HL-60 (cell line): ENCODE measurements at places on chromosomes 7 and 10.

DNA sequence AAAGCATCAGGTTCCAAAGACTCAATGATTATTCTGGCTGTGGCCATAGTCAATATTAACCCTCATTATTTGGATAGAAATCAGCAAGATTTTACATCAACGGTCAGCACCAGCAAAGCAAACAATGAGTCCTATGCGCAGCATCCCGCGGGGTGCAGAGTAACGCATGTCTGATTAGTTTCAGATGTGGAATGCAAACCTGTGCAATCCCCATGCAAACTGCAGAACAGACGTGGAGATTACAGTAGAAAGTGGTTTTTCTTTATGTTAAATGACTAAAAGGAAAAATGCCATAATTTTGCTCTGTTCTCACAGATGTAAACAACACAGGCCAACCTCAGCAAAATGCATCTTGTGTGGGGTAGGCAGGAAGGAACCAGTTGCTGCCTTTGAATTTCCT lies 258.1 kb upstream of the GRB10 start:
- DNase-seq: no peak

DNA sequence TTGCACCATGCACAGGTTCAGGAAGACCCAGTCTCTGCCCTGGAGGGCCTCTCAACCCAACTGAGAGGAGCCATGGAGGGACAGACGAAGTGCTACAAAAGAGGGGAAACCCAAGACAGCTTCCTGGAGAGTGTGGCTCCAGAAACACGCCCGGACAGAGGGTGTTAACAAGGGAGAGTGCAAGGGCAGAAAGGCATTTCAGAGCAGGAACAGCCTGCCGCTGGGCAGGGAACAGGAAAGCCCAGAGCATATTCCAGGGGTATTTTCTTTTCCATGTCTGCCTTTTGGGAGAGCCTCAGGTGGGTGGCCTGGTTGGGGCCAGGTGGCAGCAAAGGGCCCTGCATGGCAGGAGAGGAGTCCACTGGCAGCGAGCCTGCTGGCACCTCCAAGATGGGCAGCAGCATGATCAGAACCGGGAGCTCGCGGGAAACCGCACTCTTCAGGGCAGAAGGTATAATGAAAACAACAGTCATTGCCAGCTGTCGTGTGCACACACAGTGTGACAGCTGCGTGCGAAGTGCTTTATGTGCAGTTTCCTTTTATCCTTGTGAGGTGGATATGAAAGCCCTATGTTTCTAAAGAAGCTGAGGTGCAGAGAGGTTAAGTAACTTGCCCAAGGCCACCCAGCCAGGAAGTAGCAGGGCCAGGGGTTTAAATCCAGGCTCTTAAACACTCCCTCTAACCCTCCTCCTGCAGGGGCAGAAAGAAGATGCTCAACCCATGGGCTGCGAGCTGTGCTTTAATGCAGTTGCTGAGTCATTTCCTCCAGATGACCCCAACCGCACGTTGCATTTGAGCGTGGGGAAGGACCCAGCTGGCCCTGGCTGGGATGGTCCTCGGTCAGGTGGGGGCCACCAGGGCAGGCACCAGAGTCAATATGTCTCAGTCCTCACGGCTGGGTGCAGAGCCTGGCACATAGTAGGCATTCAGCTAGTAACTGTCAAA lies 128.6 kb downstream of the OAT start:
- DNase-seq: peak; percentile 49

- no peak for DNase-seq
These were observed 162.9 kb downstream of the ZNF33B start for GRCh38 chr10:42475168-42476098.

DNA sequence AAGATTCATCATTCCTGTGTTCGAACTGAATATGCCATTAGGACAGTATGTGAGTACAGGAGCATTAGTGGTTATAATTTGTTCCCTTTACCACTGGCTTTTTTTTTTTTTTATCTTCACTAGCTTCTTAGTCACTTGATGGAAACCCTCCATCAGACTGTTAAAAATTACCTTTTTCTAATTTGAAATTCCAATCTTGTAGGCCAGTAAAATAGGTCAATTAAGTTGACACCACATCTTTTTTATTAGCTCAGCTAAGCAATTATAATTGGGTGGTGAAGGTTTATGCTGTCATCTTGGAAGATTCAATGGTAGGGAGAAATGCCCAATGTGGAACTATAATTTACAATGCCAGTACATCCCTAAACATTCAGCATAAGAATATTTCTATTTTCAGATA lies 6.1 kb downstream of the NRCAM start:
- DNase-seq: no peak

- no peak for DNase-seq
These were observed 254.5 kb downstream of the SORCS3 start for GRCh38 chr10:104895541-104895940.

- no peak for DNase-seq
These were observed 106.6 kb upstream of the SHH start for GRCh38 chr7:155918720-155919390.

- DNase-seq: peak; percentile 28
These were observed 180.5 kb downstream of the ZNF365 start for GRCh38 chr10:62554632-62555199.

DNA sequence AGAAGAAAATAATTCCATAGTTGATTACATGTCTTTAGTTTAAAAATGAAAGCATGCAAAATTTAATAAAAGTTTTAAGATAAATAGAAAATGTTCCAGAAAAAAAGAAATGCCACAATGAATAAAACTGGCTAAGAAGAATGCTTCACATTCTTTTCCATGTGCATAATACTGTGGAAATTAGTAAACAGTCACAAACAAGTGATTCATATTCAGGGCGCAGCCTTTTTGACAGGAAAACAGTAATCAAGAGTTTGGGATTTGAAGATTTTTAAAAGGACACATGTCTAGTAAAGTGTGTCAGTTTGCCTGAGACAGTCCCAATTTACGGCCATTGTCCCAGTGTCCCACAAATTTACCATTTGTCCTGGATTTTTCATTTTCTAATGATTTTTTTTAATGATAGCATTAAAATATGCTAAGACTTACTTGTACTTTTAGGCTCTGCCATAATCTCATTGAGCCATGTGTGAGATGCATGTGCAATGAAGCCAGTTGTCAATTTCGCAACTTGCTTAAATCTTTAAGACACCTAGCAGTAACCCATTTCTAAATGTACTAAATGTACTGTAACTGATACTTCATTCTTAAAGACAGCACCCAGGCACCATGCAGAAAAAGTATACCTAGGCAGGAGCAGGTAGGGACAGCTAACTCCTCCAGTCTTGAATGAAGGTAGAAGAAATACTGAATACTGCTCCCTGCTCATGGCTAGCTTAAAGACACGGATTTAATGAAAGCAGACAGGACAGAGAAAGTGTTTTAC lies 46.9 kb downstream of the ZNF438 start:
- DNase-seq: peak; percentile 45

DNA sequence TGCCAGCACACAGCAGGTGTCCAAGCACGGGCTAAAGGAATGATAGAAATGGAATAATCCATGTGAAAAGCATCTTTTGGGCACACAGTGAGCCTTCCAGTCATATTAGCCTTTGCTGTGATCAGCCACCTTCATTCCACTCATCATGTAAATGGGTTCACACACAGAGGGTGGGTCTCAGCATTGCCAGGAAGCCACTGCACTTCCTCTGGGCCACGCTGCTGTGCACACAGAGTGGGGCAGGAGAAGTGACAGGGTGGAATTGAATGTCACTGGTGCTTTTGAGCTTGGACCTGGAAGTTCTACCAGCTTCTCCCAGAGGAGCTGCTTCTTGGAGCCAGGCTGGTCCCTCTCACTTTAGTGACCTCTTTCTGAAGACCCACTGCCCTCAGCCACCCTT lies 203.5 kb downstream of the USP6NL start:
- DNase-seq: no peak

GRCh38 chr10:90561666-90562065 lies 296.2 kb downstream of the HTR7 start:
- DNase-seq: no peak

GRCh38 chr10:76769582-76769981 lies 868.0 kb downstream of the KCNMA1 start:
- no peak for DNase-seq

DNA sequence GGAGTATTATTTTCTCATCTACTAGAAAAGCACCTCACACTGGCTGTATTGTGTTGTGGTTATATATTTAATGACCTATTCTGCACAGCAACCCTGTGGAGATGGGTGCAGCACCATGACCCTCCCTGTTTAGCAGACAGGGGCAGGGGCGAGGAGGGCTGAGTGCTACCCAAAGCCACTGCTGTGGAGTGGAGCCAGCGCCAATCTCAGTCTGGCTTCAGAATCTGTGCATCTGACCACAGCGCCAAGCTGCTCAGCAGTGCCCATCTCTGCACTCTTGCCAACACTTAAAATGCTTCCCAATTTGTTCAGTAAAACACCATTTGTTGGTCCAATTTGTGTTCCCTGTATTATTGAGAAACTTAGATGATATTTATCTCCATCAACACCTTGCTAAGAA lies 239.1 kb downstream of the ZMYND11 start:
- DNase-seq: no peak

DNA sequence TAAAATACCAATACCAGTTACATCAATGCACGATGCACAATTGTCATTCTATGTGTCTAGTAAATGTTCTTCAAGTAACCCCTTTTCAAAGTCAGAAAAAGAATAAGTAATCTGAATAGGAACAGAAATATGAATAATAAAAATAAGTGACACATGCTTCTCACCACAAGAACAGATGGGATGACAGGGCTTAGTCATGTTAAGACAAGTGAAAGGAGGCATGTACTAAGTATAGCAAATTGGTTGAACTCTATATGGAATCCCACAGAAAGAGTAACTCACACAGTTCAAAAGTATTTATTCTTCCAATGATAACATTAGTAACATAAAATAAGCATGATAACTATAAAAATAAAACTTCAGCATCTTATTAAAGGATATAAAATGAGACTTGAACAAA lies 100.9 kb upstream of the TAS2R16 start:
- DNase-seq: no peak

GRCh38 chr7:91520645-91521044 lies 256.4 kb downstream of the FZD1 start:
- DNase-seq: no peak

- no peak for DNase-seq
These were observed 41.6 kb downstream of the SLC16A9 start for GRCh38 chr10:59668096-59668495.

DNA sequence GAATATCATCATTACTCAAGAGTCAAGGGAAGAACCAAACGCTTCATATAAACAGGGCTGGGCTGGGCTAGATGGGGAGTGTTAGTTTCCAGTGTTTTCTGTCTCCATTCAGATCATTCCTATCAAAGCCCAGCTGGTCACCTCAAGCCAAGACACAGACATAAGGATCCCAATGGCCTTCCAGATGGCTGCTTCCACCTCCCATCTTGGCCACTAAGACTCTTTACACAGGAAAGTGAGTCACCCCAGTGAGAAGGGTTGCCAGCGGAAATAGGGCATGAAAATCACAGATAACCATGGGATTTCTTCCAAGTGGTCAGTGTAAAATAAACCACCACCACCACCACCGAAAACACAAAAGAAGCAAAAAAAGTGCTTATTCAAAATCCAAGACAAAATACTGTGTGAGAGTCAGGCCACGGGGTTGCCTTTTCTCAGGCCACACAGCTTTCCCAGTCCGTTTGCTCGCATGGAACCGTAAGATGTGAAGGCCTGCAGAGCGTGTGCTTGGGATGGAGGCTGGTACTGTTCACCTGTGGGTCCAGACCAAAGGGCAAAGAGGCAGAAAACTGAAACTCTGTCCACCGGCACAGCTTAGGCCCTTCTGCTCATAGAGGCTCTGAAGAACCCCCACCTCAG lies 5.6 kb downstream of the PRSS2 start:
- DNase-seq: no peak

- DNase-seq: no peak
These were observed 215.9 kb downstream of the MDFIC start for GRCh38 chr7:115137816-115138215.

DNA sequence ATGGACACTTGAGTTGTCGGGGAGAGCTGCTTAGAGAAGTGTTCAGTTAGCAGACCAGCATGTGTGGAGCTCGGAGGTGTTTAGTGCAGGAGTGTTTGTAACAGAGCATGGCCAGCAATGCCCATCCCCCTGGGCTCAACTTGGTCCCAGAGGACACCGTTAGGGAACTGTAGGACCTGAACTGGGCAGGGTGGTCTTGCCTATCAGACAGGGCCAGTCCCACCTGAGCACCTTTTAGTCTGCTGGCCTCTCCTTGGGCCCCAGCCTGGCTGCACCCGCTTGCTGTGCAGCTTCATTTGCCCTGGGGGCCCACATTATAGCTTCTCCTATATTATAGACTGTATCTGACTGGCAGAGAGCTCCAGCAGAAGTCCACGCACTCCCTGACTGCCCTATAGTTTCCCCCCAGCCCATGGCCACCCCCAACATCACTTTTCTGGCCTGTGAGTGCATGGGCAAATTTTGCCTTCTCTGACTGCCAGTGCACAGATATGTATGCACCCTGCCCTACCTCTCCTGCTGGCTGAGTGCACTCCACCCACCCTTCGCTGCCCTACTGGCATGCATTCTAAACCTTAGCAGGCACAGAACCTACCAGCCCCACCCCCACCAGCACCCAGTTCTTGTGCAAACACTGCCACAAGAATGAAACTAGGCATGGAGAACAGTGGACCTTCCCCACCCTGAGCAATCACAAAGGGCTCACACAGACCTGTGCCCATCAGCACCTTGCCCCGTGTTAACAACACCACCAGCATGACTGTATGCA lies 1030.6 kb upstream of the GHITM start:
- no peak for DNase-seq

DNA sequence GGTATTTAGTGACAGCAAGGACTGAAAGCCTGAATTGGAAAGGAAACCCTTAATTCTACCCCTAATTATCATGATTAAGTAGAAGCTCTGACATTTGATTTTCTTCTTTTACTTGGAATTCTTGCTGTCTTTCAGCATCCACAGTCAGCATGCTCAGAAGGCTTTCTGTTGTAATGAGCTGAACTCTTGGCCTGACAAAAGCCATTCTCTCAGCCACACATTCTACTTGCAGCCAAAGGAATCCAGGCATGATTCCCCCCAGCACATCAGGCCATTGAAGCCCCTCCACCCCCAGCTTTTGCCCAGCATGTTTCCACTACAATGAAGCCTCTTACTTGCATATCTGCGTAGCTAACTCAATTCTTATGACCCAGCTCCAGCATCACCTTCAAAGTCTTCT lies 94.3 kb upstream of the FRMD4A start:
- DNase-seq: no peak

GRCh38 chr10:99374972-99375371 lies 45.8 kb downstream of the CNNM1 start:
- no peak for DNase-seq

GRCh38 chr10:69914398-69915214 lies 112.9 kb downstream of the COL13A1 start:
- DNase-seq: peak; percentile 6

GRCh38 chr10:102632394-102633111 lies 11.7 kb upstream of the TRIM8 start:
- peak; percentile 70 for DNase-seq
